ENCODE measurements at places on chromosomes 4 and X. TPM values are rescaled to one million over a fixed set of nuclear protein-coding genes. Genes with fewer than 3 reads are reported as not detected.

The ACE2 gene
- polyA plus RNA-seq = 20.8 TPM

The COL4A5 gene
- 10.2 TPM for polyA plus RNA-seq

The C4orf50 gene
- polyA plus RNA-seq = 0.10 TPM

The CRMP1 gene
- polyA plus RNA-seq = 4.9 TPM

The SOX3 gene
- polyA plus RNA-seq = 0.04 TPM

The ZNF711 gene
- 7.8 TPM for polyA plus RNA-seq

The IL2 gene
- polyA plus RNA-seq = not detected

The CHRNA9 gene
- not detected for polyA plus RNA-seq

The MAGEA2 gene
- not detected for polyA plus RNA-seq

The ARX gene
- 21.8 TPM for polyA plus RNA-seq

The MAGIX gene
- polyA plus RNA-seq = 0.32 TPM

The AFF2 gene
- polyA plus RNA-seq = 2.8 TPM

The ARSJ gene
- 1.3 TPM for polyA plus RNA-seq

The MAGEE2 gene
- 0.25 TPM for polyA plus RNA-seq

The SLC4A4 gene
- 2.0 TPM for polyA plus RNA-seq

The ETDA gene
- polyA plus RNA-seq = not detected

The GPRIN3 gene
- polyA plus RNA-seq = 1.7 TPM

The PCDH11X gene
- polyA plus RNA-seq = 1.5 TPM

The BST1 gene
- polyA plus RNA-seq = 18.5 TPM

The MAGED4 gene
- 11.0 TPM for polyA plus RNA-seq

The DRD5 gene
- polyA plus RNA-seq = not detected

The ADRA2C gene
- polyA plus RNA-seq = 0.75 TPM

The VCX2 gene
- polyA plus RNA-seq = not detected

The LIMCH1 gene
- polyA plus RNA-seq = 9.7 TPM

The HSFX1 gene
- 0.73 TPM for polyA plus RNA-seq

The SORCS2 gene
- 3.9 TPM for polyA plus RNA-seq

The MMRN1 gene
- 30.8 TPM for polyA plus RNA-seq

The LRBA gene
- 17.2 TPM for polyA plus RNA-seq

The SLC2A9 gene
- polyA plus RNA-seq = 2.5 TPM

The MTCP1 gene
- 14.0 TPM for polyA plus RNA-seq

The VCX gene
- polyA plus RNA-seq = not detected

The FAM47A gene
- not detected for polyA plus RNA-seq

Data from ovary (tissue), 10 donors.